NAMALWA (cell line): ENCODE measurements at places on chromosomes 2 and 18.

DNA sequence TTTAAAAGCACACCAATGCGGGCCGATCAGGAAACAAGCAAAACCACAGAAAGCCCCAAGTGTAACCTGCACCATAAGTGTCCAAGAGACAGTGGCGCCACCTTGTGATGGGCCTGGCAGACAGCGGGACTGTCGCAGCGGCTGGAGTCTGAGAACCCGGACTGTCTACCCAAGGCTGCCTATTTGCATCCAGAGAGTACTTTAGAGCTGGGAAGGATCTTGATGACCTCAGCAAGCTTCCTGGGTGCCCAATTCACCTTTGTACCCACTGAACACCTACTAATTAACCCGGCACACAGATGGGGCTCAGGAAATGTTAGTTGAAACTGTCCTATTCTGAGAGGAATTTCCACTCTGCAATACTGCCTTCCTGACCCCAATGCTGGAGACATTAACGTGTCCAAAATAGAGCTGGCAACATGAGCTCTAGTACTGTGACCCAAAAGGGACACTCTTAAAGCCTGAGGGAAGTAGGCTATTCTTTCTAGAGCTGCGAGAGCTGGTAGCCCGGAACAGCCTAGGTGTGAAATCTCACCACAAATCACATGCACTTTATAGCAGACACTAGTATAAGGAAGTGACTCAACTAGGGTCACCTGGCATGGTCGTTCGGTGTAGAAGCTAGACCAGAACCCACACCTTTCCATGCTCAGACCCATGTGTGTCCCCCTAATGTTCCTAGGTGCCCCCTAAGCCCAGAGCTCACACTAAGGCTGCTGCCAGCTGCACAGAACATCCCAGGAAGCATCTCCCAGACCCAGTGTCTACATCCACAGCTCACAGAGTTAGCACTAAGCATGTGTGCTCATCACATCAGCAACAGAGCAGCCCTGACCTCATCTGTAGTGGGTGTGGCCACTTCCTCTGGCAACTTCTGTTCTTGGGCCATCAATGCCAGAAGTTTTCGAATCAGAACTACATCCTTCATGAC, 25.4 kb downstream of the POLR1A start:
- peak; percentile 85 for DNase-seq

DNA sequence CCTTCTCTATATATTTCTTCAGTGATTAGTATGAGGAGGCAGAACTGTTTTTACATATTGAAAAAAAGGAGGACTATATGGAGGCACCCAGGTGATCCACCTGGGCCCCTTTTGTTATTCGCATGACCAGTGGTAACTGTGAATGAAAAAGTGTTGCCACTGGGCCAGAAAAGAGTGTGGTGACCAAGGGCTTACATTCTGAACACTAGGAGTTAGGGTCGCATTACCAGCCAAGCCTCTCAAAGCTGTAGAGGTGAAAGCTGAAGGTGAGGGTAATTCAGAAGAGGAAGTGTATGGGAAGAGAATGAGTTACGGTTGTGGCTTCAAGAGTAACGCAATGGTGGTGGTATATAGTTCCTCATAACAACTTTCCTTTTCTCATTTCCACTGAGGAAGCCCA, 487.6 kb downstream of the TMEM182 start:
- DNase-seq = no peak

- no peak for DNase-seq
Observed at GRCh38 chr18:43078478-43079092, 36.9 kb downstream of the RIT2 start.

GRCh38 chr2:28543316-28544035, 47.6 kb downstream of the PLB1 start:
- no peak for DNase-seq

DNA sequence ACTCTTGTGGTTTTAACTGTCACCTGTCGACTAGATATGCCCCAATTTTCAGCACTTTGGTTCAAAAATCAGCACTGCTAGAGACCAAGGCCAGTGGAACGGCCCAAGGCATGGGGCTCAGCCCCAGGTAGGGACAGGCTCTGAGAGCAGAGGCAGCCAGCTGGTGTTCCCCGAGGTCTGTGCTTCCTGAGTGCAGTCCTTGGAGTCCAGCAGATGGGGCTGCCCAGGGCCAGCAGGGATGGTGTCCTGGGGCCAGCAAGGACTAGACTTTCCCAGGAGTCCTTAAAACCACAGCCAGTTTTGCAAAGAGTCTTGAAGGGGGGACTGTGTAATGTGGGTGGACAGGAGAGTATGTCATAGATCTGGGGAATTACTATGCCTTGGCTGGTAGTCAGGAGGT, 56.3 kb downstream of the POMC start:
- no peak for DNase-seq

- DNase-seq = no peak
Observed at GRCh38 chr2:238425979-238426567, 654 bp upstream of the ASB1 start.

GRCh38 chr2:226701052-226701451, 98.6 kb downstream of the IRS1 start:
- DNase-seq = no peak

DNA sequence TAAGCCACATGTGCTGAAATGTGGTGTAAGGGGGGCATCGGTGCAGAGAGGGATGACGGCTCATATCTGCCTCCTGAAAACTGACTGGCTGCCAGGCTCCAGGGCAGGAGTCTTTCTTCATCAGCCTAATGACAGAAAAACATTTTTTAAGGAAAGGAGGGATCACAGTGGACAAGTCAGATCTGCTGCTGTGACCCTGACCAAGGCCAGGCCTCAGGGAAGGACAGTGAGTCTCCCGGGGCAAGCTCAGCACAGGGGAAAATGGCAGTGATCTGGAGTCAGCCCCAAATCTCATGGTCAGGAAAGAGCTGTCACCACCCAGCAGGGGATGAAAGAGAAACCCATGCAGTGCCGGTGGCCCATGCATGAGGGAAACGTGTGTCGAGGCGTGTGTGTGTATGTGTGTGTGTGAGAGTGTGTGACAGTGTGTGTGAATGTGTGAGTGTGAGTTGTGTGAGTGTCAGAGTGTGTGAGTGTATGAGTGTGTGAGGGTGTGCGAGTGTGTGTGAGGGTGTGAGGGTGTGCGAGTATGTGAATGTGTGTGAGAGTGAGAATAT, 134.5 kb downstream of the INHBB start:
- no peak for DNase-seq

- no peak for DNase-seq
Observed at GRCh38 chr2:133480707-133481429, 87.4 kb downstream of the NCKAP5 start.

- DNase-seq = no peak
Observed at GRCh38 chr2:237754182-237754581, 44.4 kb upstream of the RBM44 start.

DNA sequence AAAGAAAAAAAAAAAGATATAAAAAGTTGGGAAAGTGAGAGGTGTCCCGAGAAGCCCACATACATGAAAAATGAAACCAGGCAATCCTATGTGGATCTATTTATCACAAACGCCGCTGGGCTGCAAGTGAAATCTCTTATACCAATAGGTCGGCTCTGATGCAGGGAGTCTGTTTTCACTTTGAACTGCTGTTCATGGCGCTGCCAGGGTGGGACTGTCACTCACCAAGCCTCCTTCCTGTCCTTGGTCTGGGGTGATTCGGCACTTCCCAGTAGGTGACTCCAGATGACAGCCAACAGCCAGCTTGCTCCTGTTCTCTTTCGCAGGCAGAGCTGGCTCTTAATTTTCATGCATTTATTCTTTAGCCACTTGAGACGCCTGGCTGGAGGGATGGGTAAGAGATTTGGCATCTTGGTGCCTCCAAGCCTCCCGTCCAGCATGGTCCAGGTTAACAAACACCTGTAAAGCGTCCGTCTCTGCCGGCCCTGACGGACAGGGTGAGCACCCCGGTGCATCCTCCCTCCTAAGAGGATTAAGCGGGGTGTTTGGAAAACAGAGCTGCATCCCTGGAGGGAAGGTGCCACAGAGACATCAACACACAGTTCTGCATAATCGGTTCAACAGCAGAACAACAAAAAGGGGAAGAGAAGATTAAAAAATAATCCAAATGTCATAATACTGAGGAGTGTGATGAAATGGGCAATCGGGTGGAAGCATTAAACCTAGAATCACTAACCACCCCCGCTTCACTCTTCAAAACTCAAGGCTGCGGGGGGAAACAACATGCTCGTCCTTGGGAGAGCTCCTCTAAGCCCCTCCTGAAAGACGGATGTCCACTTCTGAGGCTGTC, 58.7 kb downstream of the STEAP3 start:
- DNase-seq = no peak

DNA sequence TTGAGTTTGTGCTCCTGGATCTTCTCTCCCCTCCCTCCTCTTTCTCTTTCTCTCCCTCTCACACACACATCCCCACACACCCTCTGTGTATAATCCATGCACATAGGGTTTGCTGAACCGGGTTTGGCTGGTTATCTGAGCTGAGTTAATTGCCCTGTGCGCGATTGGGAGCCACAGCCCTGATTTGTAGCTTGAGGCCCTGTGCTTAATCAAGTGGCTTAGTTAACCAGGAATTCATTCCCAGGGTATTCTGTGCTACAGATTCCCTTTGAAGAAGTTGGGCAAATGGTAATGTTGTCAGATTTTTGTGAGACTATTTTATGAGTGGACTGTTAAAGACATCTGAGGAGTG, 6.2 kb downstream of the PARD3B start:
- no peak for DNase-seq

DNA sequence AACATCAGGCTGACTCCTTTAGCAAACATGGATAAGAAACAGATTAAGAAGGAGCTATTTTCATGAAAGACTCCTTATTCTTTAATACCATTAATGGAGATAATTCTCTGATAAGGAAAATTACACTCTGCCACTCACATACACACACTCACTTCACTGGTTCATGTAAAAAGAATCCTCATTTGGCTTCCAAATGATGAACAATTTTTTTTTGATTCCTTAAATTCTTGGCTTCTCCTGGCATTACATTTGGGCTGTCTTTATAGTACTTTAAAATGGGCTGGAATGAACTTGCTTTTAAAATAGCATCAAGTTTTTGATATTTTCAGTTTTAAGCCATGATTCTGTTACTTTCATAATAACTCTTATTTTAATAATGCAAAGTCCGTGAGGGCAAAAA, 328.6 kb downstream of the SLC8A1 start:
- DNase-seq = no peak

DNA sequence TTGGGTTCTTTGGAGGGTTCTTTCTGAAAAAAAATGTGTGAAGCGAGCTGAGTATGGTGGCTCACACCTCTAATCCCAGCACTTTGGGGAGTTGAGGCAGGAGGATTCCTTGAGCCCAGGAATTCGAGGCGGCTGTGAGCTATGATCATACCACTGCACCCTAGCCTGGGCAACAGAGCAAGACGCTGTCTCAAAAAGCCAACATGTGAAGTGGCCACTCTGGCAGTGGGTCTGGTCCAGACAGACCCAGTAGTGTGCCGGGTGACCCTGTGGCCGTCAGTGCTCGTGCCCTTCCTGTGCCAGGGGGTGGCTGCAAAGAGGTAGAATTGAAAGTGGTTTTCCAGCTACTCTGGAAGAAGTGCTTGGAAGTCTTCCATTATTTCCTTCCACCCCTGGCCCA, 11.6 kb downstream of the KLF11 start:
- no peak for DNase-seq

DNA sequence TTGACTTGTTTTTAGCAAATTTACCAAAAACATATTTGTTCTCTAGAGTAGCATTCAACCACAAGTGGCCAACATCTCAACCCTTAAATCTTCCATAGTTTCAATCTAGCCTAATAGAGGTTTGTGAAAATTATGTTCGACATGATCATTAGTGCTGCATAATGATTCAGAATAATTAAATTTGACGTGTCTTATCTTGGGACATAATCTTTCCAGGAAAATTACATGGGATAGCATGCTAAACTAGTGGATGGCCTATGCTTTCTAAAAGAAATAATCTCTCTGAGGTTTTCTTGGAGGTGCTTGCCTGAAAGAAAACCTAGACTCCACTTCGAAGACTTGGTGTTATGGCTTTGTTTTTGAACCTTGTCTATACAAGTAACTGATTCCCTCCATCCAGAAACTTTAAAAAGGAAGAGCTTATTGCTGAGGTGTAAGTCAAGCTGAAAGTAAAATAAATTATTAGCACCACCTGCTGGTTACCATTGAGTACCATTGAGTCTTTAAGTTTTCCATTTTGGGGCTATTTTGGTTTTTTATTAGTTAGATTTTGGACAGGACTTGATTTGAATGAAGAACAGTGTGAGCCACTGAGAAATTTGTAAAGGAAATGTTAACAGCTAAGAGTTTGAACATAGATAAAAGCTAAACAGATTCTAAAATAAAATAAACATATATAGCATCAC, 32.7 kb downstream of the COX7A2L start:
- DNase-seq = peak; percentile 57

- no peak for DNase-seq
Observed at GRCh38 chr2:70532244-70532935, 21.2 kb downstream of the TGFA start.

GRCh38 chr2:127408807-127409099, 9.5 kb upstream of the PROC start:
- DNase-seq = no peak

DNA sequence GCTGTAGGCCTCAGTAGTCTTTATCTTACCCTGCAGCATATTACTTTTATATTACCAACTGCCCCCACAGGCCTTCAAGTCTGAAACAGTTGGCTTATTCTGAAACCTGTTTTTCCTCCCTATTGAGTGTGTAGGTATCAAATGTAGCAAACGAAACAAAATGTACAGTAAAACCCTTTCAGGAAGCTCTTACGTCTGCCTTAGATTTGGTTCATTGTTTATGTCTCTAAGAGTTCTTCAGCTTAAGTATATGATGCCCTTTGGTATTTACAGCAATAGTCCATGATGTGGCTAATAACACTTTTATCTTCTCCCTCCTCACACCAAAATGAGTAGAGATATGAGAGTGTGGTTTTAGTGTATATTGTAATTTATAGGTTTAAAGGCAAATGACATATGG, 108.8 kb downstream of the DOCK10 start:
- no peak for DNase-seq

DNA sequence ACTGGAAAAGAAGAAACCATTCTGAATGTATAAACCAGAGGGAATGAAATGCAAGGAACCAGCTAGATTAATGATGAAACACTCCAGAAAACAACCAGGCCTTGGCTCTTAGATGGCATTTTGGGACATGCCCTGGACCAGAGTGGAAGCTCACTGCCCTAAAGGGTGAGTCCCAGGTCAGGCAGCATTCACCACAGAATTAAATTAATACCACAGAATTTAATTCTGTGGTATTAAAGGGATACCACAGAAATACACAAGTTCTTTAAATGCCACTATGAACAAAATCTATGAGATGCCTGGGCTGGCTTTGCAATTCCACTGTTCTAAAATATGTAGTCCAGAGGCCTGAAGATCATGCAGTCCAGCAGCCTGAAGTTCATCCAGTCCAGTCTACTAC, 122.3 kb upstream of the KYNU start:
- no peak for DNase-seq

DNA sequence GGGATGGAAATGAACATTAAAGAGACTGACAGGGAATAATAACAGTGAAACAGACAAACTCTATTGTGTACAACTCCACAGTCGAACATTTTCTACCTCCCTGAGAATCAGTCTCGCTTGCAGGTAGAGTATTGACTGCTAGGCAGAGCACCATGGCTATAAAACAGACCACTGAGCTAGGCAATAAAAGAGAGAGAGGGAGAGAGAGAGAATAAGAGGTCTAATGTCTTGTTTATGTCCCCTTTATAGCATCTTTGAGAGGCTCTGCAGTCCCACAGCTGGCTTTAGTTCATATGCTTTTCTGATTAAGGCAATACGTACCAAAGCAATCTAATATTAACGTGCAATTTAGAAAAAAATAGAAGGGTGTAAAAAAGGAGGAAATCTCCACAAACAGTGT, 652.6 kb downstream of the NRXN1 start:
- DNase-seq = no peak

- no peak for DNase-seq
Observed at GRCh38 chr2:207155516-207156444, 10.0 kb downstream of the KLF7 start.

- DNase-seq = no peak
Observed at GRCh38 chr2:224968051-224968450, 74.2 kb downstream of the DOCK10 start.
